ENCODE measurements at places on chromosomes 2 and 18.

- DNase-seq: no peak
Measured at GRCh38 chr18:6382963-6383362, 31.7 kb downstream of the L3MBTL4 start.

DNA sequence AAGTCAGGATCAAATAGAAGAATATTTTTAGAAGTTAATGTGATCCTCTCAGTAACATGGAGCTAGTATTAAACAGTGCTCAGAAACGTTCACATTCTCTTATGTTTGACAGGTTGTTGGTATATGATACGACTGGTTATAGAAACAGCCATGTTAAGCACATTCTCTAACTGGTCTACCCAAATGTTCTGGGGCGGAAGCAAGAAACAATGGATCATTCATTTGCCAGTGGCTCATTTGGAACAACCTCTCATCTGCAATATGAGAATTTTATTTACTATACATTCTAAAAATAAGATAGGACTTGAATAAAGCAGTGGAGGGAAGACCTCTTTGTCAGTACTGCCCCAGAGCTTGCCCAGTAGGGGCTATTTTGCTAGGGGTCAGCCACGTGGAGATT, 167.1 kb upstream of the FAM98A start:
- no peak for DNase-seq

- DNase-seq: no peak
Measured at GRCh38 chr2:126859631-126860030, 39.1 kb upstream of the TEX51 start.

DNA sequence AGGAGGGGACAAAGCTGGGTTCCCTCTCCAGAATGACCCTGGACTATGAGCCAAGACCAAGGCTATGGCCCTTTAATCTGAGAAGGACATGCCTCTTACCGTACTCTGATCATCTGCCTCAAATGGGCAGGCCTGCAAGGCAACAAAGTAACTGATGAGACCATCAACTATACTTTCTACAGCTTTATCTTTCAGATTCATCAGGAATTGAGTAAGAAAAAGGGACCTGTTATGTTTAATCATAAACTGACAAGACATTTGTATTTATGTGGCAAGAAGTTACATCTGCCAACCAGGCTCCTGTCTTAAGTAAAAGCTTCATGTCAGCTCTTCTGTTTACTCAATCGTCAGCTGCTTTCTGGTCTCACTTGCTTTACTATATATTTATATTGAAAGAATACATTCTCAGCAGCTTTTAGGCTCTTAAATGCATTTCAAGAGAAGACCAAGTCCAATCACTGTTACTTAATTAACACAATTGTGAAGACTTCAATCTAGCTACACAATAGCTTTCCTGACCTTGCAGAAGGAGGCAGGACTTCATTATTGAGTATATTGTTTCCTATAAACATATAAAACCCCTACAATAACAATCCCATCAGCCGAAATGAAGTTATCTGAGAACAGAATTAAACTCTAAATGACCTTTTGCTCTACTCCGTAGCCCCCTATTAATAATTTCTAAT, 163.8 kb downstream of the ETAA1 start:
- DNase-seq: no peak

DNA sequence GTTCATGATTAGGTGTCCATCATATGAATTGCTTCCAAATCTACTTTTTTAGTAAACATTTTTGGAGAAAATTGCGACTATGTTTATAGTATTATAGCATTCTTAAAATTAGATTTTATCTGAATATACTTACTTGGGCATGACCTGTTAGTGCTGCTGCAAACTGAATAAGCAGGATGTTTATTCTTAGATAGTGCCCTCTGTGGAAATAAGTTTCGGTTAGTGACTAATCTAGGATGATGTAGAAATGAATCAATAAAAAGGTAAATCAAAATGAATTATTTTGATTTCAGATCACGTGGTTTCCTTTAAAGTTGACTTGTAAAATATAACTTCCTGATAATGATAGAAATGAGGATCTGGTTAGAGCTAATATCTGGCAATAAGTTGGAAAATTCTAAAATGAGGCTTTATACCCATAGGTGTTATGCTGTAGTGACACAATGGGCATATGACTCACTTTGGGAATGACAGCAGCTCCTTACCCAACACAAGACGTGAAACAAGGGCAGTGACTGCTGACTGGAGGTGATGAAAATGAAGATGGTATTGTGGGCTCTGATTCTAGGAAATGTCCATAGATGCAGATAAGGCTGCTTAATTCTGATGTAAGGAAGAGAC, 165.8 kb upstream of the TCF4 start:
- DNase-seq: no peak

DNA sequence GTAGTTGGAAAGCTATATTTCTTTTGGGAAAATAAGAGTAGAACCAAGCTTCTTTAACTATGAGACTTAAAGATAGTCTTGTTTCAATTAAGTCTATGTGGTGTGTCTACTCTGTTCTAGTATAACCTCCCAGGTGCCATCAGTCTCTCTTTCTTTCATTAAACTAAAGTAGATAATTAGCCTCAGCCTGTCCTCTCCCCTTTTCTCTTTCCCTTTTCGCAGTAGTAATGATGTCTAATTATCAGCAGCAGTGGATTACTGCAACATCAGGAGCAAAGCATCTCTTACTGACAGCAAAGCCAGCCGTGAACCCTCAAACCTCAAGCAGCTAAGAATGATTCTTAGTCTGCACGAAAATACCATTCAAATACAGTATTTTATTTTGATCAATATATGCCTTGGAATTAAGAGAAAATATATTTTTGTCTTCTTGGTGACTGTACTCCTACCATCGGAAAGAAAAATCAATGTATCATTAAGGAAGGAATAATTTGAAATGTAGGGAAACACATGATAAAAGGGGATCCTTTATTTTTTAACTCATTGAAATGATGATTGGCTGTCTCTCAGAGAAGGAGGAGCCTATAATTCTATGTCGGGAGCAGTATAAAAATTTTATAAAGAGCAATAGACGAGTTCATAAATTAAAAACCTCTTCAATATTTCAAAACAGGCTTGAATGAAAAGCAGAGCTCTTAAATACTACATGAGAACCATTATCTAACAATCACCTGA, 4.5 kb downstream of the NOL4 start:
- no peak for DNase-seq

GRCh38 chr2:96239091-96239490, 26.7 kb downstream of the TMEM127 start:
- no peak for DNase-seq
